Effector CD8-positive, alpha-beta T cell (primary cell): ENCODE measurements at places on chromosomes 12 and 14.

DNA sequence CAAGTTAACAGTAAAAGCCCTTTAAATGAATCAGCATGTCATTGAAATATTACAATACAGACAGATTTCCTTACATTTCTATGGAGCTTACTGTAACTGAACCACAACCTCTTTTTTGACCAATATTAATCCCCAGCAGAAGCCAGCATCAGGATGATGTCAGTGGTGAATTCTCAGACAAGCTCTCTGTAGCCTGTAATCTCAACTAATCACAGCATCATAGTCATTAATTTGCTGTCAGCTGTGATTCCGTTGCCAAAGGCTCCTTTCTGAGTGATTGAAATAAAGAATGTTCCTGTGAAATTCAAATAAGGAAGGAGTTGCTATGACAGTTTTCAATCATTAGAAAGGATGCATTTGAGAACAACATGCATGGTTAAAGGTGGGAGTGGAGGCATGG lies 323.1 kb downstream of the PDZRN4 start:
- no peak for DNase-seq

DNA sequence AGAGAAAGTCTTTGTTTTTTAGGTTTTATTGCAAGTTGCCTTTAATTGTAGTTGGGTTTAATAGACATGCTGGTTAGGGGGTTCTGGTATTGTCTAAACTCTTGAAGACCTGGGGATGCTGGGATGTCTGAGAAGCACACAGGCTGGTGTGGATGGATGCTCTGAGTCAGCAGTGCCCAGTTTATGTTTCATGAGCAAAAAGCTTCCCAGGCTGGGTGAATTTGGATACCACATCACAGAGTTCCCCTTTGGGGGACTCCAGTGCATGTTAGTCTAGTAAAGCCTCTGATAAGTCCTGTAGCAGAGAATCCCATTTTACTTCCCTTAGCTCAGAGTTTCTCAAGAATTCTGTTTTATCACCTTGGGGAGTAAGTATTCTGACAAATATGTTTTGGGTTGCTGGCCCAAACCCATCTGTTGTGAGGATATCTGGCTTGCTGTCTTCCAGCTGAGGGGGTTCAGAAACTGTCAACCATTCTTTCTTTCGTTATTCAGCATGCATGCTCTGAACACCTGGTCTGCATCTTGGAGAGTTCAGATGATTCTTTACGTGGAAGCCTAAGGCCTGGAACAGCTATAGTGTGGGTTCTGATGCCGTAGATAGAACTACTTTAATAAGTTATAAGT lies 509.1 kb downstream of the VRK1 start:
- no peak for DNase-seq

DNA sequence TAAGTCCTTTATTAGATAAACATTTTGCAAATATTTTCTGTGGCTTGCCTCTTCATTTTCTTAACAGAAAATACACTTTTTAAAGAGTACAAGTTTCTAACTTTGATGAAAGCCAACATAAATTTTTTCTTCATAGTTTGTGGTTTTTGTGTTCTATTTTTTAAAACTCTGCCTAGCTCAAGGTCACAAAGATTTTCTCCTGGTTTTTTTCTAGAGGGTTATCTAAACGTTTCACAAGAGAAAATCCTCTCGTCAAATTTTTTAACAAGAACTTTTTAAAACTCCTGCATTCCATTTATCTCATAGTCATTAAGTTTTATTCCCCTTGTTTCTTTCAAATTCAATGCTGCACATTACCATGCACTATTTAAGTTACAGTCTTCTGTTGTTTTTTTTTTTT lies 8.2 kb downstream of the AREL1 start:
- no peak for DNase-seq

GRCh38 chr12:91441246-91441645 lies 258.6 kb upstream of the DCN start:
- DNase-seq: no peak

- no peak for DNase-seq
Observed at GRCh38 chr12:98769068-98769467, 124.0 kb downstream of the APAF1 start.

- DNase-seq: no peak
Observed at GRCh38 chr12:49651855-49652254, 28.5 kb downstream of the PRPF40B start.

GRCh38 chr12:81863406-81863805 lies 104.3 kb upstream of the PPFIA2 start:
- DNase-seq: no peak

- DNase-seq: no peak
Observed at GRCh38 chr14:101965770-101966722, 1.7 kb downstream of the DYNC1H1 start.
